Nucleus accumbens (tissue), 56 donors: ENCODE measurements at places on chromosomes 4 and X.

DNA sequence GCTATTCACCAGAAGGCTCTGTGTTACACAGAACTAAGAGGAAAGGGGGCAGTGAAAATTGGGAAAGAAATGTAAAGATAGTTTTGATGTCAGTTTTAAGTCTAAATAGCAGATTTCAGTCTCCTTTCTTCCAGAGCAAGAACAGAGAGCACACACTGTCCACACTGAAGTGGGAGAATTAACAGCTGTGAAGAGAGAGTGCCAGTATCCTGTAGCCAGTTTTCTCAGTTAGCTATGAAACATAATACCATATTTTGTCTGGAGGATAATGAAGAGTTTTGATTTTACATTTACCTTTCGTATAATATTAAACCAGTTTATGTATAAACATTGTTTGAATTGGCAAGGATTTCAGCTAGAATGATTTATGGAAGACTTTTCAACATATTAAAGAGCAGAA is 35.1 kb downstream of the FBXO8 start:
- no peak for DNase-seq

DNA sequence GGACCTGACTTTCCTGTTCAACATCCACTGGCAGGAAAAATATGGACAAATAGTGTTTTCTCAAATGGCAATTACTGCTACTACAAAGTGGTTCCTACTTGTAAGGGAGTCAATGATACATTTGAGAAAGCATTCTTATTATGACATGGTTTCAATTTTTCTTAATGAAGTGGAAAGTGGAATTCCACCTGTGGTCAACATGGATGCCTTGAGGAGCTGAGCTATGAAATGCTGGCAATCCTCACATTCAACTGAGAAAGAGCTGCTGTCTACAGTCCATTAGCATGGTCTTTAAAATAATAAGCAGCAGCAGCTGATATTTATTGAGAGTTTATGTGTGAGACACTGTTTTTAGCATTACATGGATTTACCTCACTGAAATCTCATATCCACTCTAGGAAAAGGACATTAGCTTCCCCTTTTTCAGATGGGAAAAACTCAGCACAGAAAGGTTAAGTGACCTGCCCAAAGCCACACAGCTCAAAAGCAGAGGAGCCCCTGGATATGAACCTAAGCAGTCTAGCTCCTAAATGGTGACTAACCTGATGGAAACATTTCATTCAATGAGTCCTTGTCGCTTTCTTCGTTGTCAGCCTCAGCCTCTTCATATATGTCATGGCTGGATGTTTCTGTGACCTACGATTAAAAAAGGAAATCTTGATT is 29.2 kb downstream of the MAP7D3 start:
- no peak for DNase-seq

DNA sequence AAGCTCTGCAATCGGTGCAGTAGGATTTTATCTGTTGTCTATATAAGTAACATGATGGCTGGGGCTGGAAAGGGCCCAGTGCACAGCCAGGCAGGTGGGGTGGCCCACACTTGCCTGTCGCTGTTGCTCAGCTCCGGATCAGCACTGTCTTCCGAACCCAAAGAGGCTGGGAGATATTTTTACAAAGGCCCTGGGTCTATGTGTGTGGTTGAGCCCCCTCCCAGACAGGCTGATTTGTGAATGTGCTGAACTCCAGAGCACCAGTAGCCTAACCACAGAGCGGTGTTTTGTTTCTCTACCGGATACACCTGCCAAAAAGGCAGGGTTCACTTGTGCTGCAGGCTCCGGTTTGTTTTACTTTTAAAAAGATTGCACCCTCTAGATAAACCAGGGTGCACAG is 33.5 kb upstream of the CHRNA9 start:
- no peak for DNase-seq

DNA sequence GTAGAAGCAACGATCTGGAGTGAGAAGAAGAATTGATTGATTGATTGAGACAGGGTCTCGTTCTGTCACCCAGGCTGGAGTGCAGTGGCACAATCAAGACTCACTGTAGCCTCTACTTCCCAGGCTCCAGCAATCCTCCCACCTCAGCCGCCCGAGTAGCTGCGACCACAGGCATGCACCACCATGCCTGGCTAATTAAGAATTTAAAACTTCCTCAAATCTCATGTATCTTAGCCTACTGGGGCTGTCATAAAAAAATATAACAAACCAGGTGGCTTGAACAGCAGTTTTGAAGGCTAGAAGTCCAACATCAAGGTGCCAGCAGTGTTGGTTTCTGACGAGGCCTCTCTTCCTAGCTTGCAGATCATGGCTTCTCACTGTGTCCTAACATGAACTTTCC is 18.3 kb upstream of the TBC1D9 start:
- no peak for DNase-seq

DNA sequence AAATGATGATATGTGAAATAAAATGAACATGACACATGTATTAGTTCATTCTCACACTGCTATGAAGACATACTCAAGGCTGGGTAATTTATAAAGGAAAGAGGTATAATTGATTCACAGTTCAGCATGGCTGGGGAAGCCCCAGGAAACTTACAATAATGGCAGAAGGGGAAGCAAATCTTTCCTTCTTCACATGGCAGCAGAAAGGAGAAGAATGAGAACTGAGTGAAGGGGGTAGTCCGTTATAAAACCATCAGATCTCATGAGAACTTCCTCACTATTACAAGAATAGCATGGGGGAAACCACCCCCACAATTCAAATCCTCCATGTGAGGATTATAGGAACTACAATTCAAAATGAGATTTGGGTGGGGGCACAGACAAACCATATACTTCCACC is 243.9 kb upstream of the GYPA start:
- DNase-seq, result no peak

GRCh38 chr4:8105306-8106100 is 53.1 kb downstream of the ABLIM2 start:
- DNase-seq, result no peak

GRCh38 chr4:81457345-81457744 is 14.4 kb downstream of the RASGEF1B start:
- no peak for DNase-seq

DNA sequence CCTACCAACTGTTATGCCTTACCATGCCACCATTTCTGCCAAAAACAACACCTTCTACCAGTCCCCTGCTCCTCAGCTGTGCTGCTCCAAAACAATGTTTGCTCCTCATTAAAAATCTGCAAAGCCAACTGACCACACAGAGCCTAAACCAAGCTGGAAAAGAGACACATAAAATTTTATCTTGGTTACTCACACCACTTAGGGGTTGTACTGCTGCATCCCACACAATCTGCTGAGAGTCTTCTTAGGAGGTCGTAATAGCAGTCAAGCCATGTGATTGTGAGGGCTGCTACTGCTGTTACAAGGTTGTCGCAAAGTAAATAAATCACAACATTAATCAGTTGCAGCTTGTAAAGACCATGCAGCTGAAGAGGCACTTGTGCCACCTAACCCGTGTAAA is 607.4 kb upstream of the FAM241A start:
- no peak for DNase-seq

DNA sequence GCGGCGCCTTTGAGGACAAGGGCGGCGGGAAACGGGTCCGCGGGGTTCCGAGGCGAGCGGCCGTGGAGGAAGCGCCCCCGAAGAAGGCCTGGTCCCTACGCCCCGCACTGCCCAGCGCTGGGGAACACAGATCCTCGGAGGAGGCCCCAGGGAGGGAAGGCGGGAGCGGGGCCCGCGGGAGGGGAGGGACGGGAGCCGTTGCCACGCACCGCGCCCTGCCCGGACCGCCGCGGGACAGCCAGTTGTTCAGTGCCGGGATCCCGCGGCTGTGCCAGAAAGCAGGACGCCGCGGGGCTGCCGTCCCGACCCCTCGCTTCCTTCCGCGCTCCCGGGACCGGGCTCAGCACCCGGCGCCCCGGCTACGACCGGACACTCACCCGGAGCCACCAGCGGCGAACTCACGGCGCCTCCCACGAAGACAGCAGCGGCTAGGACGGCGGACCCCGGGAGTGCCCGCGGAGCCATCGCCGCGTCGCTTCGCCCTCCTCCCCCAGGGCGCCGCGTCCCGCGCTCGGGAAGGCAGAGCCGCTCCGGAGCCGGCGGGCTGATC is 278 bp downstream of the RELL1 start:
- DNase-seq, result peak; percentile 65

DNA sequence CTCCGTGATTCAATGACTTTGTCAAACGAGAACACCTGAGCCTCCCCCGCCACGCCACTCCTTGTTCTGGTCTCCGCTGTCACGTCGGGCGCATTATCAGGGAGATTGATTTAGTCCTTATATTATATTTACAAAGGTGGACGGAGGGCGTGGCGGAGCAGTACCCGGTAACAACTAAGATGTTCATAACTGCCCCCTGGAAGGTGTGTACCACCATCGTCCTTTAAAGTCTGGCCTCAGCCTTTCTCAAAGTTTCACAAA is 284.2 kb downstream of the PACRGL start:
- no peak for DNase-seq

DNA sequence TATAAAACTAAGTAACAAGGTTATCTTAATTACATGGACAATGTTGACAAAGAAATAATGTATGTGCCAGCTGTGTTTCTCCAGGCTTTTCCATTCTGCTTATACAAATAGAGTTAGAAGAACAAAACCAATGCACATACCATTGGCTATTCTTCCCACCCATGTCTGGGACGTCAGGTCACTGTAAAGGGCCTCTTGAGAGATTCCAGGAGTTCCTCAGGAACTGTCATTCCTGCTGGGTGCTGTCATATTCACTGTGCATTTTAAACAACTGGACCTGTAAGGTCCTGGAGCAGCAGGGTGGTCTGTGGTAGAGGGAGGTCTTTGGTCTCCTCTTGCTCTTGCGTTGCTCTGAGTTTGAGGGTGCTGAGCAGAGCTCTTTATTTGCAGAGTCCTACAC is 74.6 kb upstream of the AP1S2 start:
- no peak for DNase-seq

DNA sequence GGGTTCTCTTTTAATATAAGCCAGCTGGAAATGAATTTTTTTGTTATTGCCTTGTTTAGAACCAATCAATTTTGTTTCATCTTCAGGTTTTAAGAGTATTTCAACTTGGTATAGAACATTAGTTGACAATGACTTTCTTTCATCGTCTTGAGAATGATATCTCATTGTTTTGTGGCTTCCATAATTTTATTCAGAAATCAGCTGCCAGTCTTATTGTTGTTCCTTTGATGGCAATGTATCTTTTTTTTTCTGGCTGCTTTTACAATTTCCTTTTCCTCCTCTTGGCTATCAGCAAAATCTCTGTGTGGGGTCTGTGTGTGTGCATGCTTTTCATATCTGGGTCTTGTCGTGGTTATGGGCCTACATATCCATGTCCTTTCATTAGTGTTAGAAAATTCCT is 1536.4 kb upstream of the TENM3 start:
- no peak for DNase-seq

DNA sequence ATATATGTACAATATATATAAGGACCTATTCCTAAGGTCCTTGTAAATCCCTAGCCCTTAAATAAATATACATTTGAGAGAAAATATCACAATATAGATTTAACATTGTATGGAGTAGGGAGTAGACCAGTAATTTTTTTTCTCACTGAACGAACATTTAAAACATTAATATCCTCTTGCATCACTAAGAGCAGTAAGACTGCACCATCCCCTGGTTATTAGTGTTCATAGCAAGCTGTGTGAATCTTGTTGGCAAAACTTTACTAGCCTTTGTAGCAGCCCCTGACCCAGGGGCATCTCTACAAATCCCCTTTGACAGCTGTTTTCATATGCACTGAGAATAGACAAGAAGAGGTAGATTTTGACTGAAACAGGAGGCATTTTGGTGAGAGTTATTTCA is 146.5 kb downstream of the IL1RAPL2 start:
- no peak for DNase-seq

- no peak for DNase-seq
Measured at GRCh38 chr4:2963966-2964471, 648 bp downstream of the GRK4 start.

GRCh38 chr4:161546902-161547301 is 616.9 kb downstream of the FSTL5 start:
- no peak for DNase-seq

- DNase-seq, result peak; percentile 11
Measured at GRCh38 chrX:101658661-101659491, 774 bp downstream of the ARMCX2 start.

DNA sequence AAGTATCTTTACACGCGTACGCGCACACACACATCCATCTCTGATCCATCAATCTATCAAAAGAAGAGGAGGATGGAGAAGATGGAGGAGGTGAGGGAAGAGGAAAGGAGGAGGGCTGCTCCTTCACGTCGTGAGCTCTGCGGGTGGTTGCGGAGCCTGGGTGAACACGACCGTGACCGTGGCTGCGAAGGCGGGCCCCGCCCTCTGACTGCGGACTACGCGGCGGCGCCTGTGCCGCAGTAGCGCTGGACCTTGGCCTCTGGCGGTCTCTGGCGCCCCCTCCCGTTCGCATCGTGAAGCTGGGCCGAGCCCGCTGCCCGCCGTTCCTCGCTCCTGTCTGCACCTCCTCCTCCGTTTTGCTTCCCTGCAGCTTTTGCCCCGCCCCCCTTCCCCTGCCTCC is 37.7 kb upstream of the ARAF start:
- DNase-seq, result peak; percentile 66

DNA sequence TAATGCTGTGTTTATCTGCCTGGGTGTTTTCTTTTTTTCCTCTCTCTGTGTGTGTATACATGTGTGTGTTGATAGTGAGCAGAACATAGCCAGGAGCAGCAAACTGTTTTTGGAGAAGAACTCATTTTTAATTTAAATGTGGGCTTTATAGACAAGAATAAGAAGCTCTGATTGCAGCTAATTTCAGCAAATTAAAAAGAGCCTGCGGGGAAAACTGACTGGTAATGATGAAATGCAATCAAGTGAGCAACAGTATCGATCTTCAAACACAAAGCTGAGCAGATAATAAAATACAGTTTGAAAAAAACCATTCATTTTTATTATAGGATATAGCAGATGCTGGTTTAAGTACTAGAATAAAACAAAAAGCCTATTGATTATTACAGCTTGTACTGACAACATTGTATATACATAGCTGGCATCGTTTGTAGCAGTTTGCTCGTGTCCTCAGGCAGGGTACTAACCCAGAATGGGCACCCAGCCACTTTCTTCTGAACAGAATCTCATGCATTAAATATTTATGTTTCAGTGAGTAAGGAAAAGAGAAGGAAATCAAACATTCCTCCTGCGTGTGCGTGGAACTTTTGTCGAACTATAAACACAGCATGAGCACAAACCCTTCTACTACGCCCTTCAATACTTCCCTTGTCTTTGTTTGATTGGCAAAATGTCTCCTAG is 73.5 kb upstream of the ZFP42 start:
- no peak for DNase-seq

- DNase-seq, result peak; percentile 38
Measured at GRCh38 chr4:47913861-47914219, 543 bp downstream of the NFXL1 start.

- no peak for DNase-seq
Measured at GRCh38 chr4:88144048-88144447, 14.4 kb downstream of the ABCG2 start.

- no peak for DNase-seq
Measured at GRCh38 chr4:23934223-23934622, 44.4 kb upstream of the PPARGC1A start.

- DNase-seq, result no peak
Measured at GRCh38 chr4:38177641-38178391, 217.6 kb downstream of the PTTG2 start.

- no peak for DNase-seq
Measured at GRCh38 chrX:92231391-92231790, 452.2 kb downstream of the PCDH11X start.
